PC-9 (cell line): ENCODE measurements at places on chromosomes 2 and 18. TPM values are rescaled to one million over a fixed set of nuclear protein-coding genes. Genes with fewer than 3 reads are reported as not detected.

The CCDC85A gene
- 0.10 TPM in 1 of 2 replicates, not detected in the other for total RNA-seq

The CDH7 gene
- total RNA-seq, result not detected in 2 replicates

The POTEJ gene
- total RNA-seq, result not detected in 2 replicates

The ACTR2 gene
- total RNA-seq, result 170 and 246 TPM in 2 replicates

The UGT1A10 gene
- not detected in 2 replicates for total RNA-seq

The TXNDC2 gene
- 0.11 TPM in 1 of 2 replicates, not detected in the other for total RNA-seq

The SERPINB12 gene
- total RNA-seq, result not detected in 2 replicates

The AAK1 gene
- total RNA-seq, result 50.3 and 66.6 TPM in 2 replicates

The REL gene
- total RNA-seq, result 12.5 and 13.3 TPM in 2 replicates

The PLA2R1 gene
- total RNA-seq, result 0.33 and 0.40 TPM in 2 replicates

The ARL5A gene
- total RNA-seq, result 36.1 and 47.5 TPM in 2 replicates

The RAMP1 gene
- total RNA-seq, result 48.5 and 48.7 TPM in 2 replicates

The RBKS gene
- 4.5 and 6.8 TPM in 2 replicates for total RNA-seq

The UGT1A4 gene
- 73.6 and 93.0 TPM in 2 replicates for total RNA-seq

The NEU2 gene
- total RNA-seq, result not detected in 2 replicates

The MC5R gene
- total RNA-seq, result not detected in 2 replicates

The DPP10 gene
- total RNA-seq, result not detected in 2 replicates

The VWC2L gene
- total RNA-seq, result not detected in 2 replicates

The CNOT9 gene
- total RNA-seq, result 45.8 and 46.0 TPM in 2 replicates

The TUBB8B gene
- not detected in 2 replicates for total RNA-seq

The COQ10B gene
- 14.8 and 18.1 TPM in 2 replicates for total RNA-seq

The C1QL2 gene
- not detected in 2 replicates for total RNA-seq

The AQP12A gene
- not detected in 2 replicates for total RNA-seq

The LYPD6B gene
- 10.0 and 12.7 TPM in 2 replicates for total RNA-seq

The ERBB4 gene
- not detected in 2 replicates for total RNA-seq

The LYG2 gene
- not detected in 2 replicates for total RNA-seq
